Epithelial cell of esophagus (primary cell): ENCODE measurements at places on chromosomes 13 and 19.

DNA sequence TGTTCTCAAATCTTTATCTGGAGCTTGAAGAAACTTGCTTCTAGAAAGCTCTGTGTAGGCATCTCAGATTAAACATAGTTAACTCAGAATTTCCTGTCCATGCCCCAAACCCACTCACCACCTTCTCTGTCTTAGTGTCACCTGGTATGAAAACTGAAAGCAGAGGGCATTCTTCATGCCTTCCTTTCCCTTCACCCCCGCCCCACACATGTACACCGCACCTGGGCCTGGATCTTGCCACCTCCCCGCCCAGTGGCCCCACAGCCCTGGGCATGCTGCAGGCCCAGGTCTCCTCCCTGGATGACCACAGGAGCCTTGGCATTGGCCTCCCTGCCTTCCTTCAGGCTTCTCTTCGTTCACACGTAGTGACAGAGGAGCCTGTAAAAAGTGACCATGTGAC lies 15.8 kb downstream of the CFAP97D2 start:
- no peak for DNase-seq

GRCh38 chr19:20912973-20913372 lies 10.1 kb upstream of the ZNF85 start:
- peak; percentile 22 for DNase-seq

- no peak for DNase-seq
Measured at GRCh38 chr19:12921047-12921446, 2.0 kb upstream of the SYCE2 start.

GRCh38 chr13:103291798-103292572 lies 225.8 kb upstream of the SLC10A2 start:
- DNase-seq = no peak

- no peak for DNase-seq
Measured at GRCh38 chr13:76489274-76489673, 396.9 kb downstream of the KCTD12 start.

- no peak for DNase-seq
Measured at GRCh38 chr13:48901781-48902180, 73.9 kb upstream of the FNDC3A start.

GRCh38 chr19:13803038-13803437 lies 7.8 kb downstream of the ZSWIM4 start:
- peak; percentile 57 for DNase-seq

DNA sequence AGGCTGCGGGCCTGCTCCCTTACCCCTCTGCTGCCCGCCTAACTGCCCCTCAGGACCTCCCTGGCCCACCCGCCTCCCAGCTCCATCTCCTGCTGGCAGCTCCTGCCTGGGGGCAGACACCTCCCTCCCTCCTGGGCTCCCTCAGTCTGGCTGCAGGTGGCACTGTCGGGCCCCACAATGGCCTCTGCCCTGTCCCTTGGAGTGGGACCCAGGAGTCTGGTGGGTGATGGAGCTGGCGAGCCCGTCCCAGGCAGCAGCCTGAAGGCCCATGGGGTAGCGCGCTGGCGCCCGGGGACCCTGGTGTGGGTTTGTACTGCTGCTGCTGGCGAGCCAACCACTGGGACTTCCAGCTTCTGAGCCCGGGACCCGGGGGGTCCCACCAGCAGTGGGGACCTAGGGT lies 83.6 kb downstream of the KDM4B start:
- no peak for DNase-seq

DNA sequence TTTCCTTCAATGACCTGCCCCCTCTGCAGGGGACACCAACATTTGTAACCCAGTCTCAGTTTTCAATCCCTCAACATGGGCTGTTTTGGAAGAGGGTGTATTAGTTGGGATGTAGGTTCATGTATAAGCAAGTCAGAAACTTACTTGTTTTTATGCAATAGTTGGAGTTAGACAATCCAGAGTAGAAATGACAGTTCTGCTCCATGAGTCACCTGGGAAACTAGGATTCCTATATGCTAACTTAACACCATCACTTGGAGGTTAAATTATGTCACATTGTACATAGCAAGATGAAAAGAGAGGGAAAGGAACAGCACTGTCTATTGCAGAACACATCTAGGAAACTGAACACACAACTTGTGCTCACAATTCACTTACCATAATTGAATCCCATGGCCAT lies 436.4 kb downstream of the RFC3 start:
- peak; percentile 85 for DNase-seq

DNA sequence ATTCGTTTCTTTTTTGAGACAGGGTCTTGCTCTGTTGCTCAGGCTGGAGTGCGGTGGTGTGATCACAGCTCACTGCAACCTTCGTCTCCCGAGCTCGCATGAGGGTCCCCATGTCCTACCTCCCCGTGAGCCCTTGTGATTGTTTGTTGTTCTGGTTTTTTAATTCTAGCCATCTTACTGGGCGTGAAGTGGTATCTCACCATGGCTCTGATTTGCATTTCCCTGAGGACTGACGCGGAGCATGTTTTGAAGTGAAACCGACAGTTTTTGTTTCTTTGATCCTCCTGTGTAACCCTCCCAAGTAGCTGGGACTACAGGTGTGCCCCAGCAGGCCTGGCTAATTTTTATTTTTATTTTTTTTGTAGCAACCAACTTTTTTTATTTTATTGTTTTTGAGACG lies 21.7 kb downstream of the GNG7 start:
- DNase-seq = no peak

- DNase-seq = peak; percentile 19
Measured at GRCh38 chr13:112779856-112780604, 90.2 kb downstream of the ATP11A start.

GRCh38 chr19:17200408-17201079 lies 14.6 kb upstream of the USE1 start:
- DNase-seq = no peak

DNA sequence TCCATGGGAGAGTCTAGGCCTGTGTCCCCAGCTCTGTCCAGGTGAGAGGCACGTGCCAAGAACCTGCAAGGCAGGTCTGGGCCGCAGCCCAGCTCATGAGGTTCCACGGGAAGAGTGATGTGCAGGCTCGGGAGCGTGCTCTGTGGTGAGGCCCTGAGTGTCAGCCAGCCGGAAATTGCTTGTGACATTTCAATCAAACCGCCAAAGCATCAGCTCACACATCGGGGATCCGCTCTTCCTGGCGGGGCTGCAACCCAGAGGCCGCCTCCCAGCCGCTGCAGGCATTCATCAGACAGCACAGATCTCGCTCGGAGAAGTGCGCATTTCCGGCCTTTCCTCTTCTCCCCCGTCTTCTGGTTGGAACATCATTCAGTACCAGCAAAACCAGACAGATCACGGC lies 109.3 kb downstream of the KDM4B start:
- no peak for DNase-seq

GRCh38 chr19:29564574-29565005 lies 38.8 kb downstream of the VSTM2B start:
- no peak for DNase-seq

DNA sequence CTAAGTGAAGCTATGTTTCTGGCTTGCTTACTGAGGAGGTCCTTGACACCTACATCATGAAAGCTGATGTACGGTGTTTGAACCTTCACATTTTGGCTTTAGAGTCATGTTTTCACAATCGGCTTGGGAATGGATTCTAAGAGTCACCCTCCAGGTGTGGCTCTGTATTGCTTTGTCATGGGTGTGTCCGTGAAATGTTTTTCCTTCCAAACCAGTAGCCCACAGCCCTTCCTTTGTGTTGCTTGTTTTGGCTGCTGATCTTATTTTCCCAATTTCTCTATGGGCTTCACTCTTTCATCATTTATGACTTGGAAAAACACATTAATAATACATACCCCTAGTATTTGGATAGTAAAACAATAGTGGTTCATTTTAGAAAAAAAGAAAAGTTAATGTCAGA lies 240.6 kb downstream of the GGACT start:
- peak; percentile 65 for DNase-seq

DNA sequence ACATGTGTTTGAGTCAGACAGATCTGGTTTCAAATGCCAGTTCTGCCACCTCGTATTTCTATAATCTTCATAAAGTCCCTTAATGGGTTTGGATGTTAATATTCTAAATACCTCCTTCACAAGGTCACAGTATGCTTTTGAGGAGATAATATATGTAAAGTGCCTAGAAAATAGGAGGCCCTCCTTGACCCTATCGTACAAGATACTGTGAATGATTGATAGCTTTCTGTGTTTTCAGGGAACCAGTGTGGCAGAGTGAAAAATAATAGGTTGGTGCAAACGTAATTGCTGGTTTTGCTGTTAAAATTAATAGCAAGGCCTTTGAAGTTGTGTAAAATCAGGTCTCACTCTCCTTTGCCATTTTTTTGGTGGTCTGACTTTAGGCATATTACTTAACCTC lies 77.5 kb upstream of the SCEL start:
- DNase-seq = no peak

- DNase-seq = no peak
Measured at GRCh38 chr19:55704494-55705245, 29.6 kb downstream of the EPN1 start.

- DNase-seq = peak; percentile 99
Measured at GRCh38 chr19:38658462-38659306, 11.2 kb downstream of the ACTN4 start.

DNA sequence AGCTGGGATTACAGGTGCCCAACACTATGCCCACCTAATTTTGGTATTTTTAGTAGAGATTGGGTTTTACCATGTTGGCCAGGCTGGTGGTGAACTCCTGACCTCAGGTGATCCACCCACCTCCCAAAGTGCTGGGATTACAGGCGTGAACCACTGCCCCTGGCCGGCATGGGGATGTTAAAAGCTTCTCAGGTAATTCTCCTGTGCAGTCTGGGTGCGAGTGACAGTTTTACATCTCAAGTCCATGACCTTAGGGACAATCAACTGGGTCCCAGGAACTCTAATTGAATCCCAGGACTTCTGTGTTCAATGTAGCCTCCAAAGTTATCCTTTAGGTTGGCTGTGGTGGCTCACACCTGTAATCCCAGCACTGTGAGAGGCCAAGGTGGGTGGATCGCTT lies 100.1 kb upstream of the TSHZ3 start:
- DNase-seq = no peak

- no peak for DNase-seq
Measured at GRCh38 chr13:86567119-86567518, 767.9 kb upstream of the SLITRK6 start.

GRCh38 chr13:30409886-30410704 lies 12.2 kb upstream of the UBE2L5 start:
- DNase-seq = peak; percentile 72

GRCh38 chr19:8566855-8567254 lies 10.4 kb downstream of the MYO1F start:
- no peak for DNase-seq

DNA sequence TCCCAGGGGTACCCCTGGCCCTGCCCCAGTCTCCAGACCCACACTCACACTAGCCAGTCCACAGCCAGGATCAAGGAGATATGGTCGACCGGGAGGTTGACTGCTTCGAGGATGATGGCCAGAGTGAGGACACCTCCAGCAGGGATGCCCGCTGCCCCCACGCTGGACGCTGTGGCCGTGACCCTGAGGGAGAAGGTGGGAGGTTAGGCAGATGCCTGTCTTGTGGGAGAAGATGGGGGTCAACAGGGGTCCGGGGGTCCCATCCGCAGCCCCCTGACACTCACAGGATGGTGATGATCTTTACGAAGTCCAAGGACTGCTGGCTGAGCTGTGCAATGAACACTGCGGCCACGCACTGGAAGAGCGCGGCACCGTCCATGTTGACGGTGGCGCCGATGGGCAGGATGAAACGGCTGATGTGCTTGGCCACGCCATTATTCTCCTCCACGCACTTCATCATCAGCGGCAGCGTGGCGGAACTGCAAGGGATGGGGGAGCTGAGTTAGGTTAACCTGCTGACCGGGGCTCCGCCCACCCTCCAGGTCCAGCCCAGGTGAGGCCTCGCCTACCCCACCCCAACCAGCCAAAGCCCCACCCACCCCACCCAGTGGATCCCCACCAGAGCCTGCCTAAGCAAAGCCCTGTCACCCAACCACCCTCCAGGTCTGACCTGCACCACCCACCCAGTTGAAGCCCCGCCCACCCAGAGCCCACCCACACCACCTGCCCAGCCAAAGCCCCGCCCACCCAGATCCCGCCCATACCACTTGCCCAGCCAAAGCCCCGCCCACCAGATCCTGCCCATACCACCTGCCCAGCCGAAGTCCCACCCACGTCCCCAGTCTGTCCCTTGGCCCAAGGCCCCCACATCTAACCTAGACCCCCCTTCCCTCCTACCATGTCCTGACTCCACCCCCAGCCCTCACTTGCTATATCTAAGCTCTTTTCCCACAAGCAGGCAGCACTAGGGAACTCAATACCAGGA lies 11.2 kb downstream of the SLC1A5 start:
- peak; percentile 14 for DNase-seq
